ENCODE measurements at places on chromosomes 3 and 15.

- DNase-seq, result no peak
These were observed 108.8 kb downstream of the STAC start for GRCh38 chr3:36489101-36489500.

- DNase-seq, result peak; percentile 37
These were observed 279.4 kb upstream of the TLE3 start for GRCh38 chr15:70376929-70377691.

- DNase-seq, result no peak
These were observed 230.4 kb downstream of the PLCL2 start for GRCh38 chr3:17115186-17115585.

- no peak for DNase-seq
These were observed 30.6 kb downstream of the CMTM7 start for GRCh38 chr3:32421991-32422859.

- DNase-seq, result no peak
These were observed 84.4 kb downstream of the CMSS1 start for GRCh38 chr3:99902091-99902490.

- no peak for DNase-seq
These were observed 70.4 kb downstream of the HES1 start for GRCh38 chr3:194206320-194206719.

GRCh38 chr3:54877730-54878129 lies 50.1 kb downstream of the LRTM1 start:
- no peak for DNase-seq

- peak; percentile 74 for DNase-seq
These were observed 63.8 kb downstream of the ATP1B3 start for GRCh38 chr3:141940194-141940776.

GRCh38 chr3:94612631-94613030 lies 549.8 kb downstream of the NSUN3 start:
- no peak for DNase-seq

DNA sequence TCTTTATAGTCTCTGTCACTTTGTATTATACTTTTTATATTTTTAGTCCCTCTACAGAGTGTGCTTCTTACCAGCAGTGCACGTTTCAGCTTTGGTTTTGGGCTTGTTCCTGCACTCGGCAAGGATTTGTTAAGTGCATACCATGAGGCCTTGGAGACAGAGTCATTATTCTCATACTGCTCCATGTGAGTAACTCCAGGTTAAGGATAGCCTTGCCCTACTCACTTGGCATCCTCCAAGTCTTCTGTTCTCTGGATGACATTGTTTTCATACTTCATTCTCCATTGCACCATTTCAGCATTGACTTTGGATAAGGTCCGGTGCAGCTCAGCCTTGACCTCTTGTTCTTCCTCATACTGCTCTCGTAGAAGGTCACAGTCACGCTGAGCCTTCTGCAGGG lies 96.4 kb downstream of the MYH15 start:
- no peak for DNase-seq

DNA sequence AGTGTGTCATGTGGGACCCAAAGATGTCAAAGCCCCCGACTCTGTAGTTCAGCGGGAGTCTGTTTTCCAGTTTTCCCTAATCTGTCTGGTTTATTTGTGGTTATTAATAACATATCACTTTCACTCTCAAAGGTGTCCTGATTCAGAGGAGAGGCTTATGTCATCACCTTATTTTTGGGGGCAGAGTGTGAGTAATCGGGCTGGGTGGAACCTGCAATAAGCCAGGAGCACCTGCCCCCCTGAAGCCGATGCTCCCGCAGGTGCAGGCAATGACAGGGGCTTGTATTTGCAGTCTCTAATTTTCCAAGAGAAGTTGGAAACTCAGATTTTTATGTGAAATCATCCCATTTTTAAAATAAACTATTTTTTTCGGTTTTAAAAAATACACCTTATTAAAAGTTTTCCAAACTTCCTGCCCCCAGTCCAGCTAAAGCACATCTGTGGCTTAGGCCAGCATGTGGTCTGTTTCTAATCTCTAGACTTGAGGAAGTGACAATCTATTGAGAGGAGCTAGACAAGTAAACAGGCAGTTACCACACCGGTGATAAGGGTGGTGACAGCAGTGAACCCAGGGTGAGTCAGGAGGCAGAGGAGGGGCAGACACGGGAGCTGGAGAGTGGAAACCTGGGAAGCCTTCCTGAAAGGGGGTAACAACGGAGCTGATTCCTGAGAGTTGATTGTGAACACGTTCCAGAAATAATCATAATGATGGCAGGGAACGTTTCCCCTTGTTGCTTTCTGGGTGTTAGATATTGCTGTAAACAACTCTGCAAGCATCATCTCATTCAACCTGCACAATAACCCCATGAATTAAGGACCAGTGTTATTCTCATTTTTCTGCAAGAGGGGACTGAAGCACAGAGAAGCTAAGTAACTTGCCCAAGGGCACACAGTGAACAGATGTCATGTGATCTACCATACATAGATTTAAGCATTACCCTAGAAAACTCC lies 37.2 kb downstream of the BHLHE40 start:
- no peak for DNase-seq

- peak; percentile 45 for DNase-seq
These were observed 500 bp downstream of the PARP6 start for GRCh38 chr15:72271895-72272212.

DNA sequence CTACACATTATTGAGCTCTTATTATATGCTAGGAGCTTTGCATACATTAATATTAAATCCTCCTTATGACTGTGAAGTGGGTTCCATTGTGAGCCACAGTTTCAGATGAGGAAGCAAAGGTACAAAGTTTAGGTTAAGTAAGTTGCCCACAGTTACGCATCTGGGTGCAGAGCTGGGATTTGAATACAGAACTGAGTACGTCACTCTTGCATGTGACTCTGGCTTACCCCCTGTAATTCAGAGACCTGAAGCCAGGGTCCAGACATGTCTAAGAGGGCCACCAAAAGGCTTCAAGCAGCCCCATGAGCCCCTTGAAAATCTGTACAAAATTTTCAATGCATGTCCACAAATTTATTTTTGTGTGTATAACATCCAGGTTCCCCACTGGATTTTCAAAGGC lies 71.8 kb downstream of the KLF15 start:
- no peak for DNase-seq

DNA sequence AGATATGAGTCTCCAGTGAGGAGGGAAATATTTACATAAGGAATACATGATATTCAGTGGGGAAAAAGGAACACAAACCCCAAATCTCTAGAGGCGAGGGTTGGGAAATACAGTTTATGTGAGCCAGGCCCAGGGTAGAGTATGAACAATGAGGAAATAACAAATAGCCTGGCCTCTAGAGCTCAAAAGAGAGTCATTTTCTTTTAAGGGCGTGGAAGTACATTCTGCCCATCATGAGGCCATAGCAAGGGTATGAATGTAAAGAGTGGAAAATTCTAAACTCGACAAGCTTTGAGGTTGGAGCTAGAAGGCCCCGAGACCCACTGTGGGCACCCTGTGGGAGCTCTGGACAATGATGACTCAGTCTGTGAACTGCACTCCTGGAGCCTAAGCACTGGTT lies 27.8 kb upstream of the IGF2BP2 start:
- no peak for DNase-seq

GRCh38 chr3:179227349-179227748 lies 23.6 kb downstream of the KCNMB3 start:
- no peak for DNase-seq

DNA sequence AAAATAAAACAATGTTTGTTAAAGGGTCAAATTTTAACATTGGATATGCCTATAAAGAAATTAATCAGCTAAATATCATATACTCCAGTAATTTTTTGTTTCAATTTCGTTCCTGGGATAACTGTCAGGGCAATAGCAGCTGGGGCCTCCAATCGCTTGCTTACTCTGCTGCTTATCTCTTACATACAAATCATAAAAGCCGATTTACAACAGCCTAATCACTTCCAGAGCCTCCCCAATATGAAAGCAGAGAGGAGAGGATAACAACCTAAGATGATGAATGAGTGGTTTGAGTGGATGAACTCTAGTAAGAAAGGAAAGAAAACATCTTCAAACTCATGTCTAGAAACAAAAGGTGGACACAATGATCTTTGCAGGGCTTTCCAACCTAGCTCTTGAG lies 80.7 kb upstream of the PSMD6 start:
- DNase-seq, result peak; percentile 89

DNA sequence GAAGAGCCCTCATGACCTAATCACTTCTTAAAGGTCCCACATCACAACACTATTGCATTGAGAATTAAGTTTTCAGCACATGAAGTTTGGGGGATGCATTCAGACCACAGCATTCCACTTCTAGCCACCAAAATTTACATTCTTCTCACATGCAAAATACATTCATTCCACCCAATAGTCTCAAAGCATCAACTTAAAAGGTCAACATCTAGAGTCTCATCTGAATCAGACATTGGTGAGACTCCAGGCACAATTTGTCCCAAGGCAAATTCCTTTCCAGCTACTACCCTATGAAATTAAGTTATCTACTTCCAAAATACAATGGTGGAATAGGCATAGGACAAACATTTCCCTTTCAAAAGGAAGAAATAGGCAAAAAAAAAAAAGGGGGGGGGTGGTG lies 64.9 kb downstream of the PLSCR2 start:
- no peak for DNase-seq

DNA sequence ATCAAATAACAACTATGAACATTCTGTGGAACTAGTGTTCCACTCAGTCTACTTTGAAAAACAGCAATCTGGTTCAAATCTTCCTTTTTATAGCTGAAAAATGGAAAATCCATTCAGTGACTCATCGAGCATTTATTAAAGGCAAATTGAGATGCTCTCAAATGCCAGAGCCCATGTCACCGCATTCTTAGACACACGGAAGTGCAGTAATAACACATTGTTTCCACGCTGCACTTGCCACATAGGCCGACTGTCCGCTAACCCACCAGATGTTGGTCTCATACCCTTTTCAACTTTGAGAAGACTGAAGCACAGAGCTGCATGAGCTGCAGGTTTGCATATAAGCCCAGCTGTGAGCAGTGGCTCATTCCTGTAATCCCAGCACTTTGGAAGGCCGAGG lies 95.9 kb downstream of the TMEM266 start:
- DNase-seq, result no peak

- DNase-seq, result peak; percentile 5
These were observed 4.3 kb downstream of the PFKFB4 start for GRCh38 chr3:48552111-48552951.

- no peak for DNase-seq
These were observed 86.7 kb downstream of the FAM43A start for GRCh38 chr3:194772241-194773000.

DNA sequence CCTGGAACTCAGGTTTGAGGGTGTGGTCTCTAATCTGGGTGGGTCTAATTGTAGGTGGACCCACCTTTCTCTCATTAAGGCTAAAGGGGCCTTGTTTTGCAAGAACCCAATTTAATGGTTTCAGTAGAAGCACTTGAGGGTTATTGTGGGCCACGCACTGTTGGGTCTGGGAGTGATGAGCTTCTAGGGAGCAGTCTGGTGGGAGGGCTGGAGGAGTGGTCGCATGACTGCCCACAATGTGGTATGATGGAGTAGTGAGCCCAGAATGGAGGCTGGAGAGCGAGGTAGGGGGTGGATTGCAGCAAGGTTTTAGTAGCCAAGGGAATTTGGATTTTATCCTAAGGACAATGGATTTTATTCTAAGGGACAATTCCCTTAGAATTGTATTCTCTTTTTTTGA lies 2.7 kb downstream of the TATDN2 start:
- DNase-seq, result no peak

- peak; percentile 57 for DNase-seq
These were observed 792 bp downstream of the TPRA1 start for GRCh38 chr3:127589600-127590281.

- DNase-seq, result no peak
These were observed 82.6 kb upstream of the TRIM42 start for GRCh38 chr3:140595295-140595694.

DNA sequence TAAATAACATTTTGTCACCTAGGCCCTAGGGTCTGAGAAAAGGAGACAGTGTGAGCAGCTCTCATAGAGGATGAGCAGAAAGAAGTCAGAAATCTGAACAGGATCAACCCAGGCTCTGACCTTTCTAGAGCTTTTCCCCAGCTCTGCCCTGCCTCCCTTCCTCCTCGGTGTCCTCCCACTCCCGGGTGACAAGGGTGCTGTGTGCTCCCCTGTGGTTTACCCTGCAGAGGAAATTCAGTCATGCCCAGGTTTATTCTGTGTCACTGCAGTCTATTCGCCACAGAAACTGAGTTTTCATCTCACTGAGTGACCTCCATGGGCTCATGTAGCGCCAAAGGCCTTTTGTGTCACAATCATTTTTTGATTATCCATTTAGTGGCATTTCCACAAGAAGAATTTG lies 76.6 kb downstream of the IL12A start:
- no peak for DNase-seq

DNA sequence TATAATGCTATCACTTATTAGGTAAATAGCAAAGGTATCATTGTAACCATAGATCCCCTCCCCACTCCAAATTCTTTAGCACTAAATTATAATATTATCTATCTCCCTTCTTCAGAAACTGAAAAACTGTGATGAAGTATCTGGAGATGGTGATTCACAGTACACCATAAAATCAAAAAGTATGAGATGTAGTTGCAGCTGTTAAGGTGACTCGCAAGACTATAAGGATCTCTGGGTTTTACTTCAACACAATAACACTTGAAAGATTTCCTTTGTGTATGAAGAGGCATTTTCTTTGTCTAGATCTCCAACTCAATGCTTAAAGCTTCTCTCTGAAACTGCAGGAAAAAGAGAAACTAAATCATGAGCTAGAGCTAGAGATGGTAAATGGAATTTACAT lies 46.9 kb downstream of the IFT57 start:
- no peak for DNase-seq

DNA sequence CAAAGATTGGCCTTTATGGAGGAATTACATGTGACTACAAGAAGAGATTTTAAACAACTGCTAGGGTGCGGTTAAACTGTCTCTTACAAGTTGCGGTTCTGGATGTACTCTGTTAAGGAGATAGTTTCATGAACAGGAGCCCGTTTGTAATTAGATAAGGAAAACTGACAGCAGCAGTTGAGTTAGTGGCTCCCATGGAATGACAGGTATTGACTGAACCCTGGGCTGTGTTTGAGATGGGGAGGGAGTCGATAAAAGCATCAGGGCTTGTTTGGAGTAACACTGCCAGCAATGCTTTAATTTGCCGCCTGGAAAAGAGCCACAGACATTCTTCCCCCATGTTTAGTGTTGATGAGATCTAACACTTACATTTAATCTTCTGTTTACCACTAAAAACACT lies 139.9 kb downstream of the ROBO2 start:
- peak; percentile 85 for DNase-seq

DNA sequence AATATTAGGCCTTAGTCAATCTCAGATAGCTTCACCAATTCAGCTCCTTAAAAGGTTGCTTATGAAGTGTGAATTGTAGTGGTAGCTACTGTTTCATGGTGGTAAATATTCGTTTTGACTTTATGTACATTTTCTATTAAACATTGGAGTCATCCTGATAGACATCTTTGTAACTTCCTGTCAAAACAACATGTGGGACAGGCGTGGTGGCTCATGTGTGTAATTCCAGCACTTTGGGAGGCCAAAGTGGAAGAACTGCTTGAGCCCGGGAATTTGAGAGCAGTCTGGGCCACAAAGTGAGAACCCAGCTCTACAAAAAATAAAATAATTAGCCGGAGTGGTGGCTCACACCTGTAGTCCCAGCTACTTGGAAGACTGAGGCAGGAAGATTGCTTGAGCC lies 2.0 kb upstream of the TRIM59 start:
- DNase-seq, result no peak

- DNase-seq, result no peak
These were observed 149.3 kb downstream of the KCNMB2 start for GRCh38 chr3:178685591-178685906.
